ENCODE measurements at places on chromosomes 2 and 18. TPM values are rescaled to one million over a fixed set of nuclear protein-coding genes. Genes with fewer than 3 reads are reported as not detected.

DNA sequence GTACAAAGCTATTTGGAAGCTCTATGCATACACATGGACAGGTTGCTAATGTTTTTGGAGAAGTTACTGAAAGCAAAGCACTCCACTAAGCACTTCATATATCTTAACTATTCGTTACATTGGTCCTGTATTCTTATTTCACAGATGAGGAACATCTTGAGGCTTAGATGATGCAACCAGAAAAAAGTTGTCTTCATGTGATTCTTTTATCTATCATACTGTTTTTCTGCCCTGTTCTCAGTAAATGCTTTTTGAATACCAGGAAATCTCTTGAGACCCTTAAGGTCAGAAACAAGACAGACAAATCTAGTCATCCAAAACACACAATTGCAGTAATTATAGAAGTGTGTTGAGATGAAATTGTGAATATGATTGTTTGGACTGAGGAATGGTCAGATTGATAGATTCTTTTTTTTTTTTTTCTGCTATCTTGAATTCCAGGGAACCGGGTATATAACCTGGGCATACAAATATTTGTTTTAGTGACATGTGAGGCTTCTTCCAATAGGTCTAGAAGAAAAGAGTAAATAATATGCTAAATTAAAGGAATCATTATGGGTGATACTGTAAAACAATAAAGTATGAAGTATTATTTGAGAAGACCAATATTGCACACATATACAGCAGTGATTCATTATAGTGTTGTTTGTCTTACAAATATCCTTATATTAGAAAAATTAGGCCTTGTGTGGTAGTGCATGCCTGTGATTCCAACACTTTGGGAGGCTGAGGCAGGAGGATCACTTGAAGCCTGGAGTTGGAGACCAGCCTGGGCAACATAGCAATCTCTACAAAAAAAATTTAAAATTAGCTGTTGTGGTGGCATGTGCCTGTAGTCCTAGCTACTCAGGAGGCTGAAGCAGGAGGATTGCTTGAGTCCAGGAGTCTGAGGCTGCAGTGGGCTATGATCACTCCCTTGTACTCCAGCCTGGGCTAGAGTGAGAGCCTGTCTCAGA, 33.7 kb downstream of the EHBP1 start:
- H3K4me1 ChIP-seq, result no peaks in the 10 kb centered on the region
- no peak overlapping the region for H3K4me3 ChIP-seq
- no peaks in the 10 kb centered on the region for H3K36me3 ChIP-seq
- no peak for DNase-seq

GRCh38 chr2:188773075-188773474, 201.1 kb upstream of the COL3A1 start:
- no peaks in the 10 kb centered on the region for H3K36me3 ChIP-seq
- DNase-seq, result no peak
- no peak overlapping the region for H3K4me3 ChIP-seq
- H3K27ac ChIP-seq, result no peak overlapping the region
- H3K4me1 ChIP-seq, result no peaks in the 10 kb centered on the region

GRCh38 chr18:32775628-32776027, 2.8 kb upstream of the KLHL14 start:
- DNase-seq, result no peak
- no peak overlapping the region for H3K4me3 ChIP-seq
- H3K4me1 ChIP-seq, result no peaks in the 10 kb centered on the region
- H3K36me3 ChIP-seq, result no peaks in the 10 kb centered on the region
- H3K27ac ChIP-seq, result no peak overlapping the region

- no peak overlapping the region for H3K4me3 ChIP-seq
- H3K27me3 ChIP-seq, result no peaks in the 10 kb centered on the region
- no peak overlapping the region for H3K27ac ChIP-seq
These were observed 52.7 kb upstream of the PROKR1 start for GRCh38 chr2:68590702-68591101.

- H3K27me3 ChIP-seq, result no peaks in the 10 kb centered on the region
- no peak for DNase-seq
- no peak overlapping the region for H3K27ac ChIP-seq
These were observed 21.7 kb downstream of the CD302 start for GRCh38 chr2:159776321-159776720.

Gene PSD4
- 249 TPM for total RNA-seq

Gene CRYGD
- not detected for total RNA-seq

Measured in activated T-helper 1 cell treated with anti-CD3 and anti-CD28 coated beads, Interleukin-12 subunit alpha, Interleukin-12 subunit beta, Interleukin-2, Interleukin-4 antibody, amounts not matched to agents 30 ng/mL and 10 ng/mL and 1 ng/mL, durations not matched to agents 14 hours and 24 hours and 36 hours (primary cell).